ENCODE measurements at places on chromosomes 11 and 22.

DNA sequence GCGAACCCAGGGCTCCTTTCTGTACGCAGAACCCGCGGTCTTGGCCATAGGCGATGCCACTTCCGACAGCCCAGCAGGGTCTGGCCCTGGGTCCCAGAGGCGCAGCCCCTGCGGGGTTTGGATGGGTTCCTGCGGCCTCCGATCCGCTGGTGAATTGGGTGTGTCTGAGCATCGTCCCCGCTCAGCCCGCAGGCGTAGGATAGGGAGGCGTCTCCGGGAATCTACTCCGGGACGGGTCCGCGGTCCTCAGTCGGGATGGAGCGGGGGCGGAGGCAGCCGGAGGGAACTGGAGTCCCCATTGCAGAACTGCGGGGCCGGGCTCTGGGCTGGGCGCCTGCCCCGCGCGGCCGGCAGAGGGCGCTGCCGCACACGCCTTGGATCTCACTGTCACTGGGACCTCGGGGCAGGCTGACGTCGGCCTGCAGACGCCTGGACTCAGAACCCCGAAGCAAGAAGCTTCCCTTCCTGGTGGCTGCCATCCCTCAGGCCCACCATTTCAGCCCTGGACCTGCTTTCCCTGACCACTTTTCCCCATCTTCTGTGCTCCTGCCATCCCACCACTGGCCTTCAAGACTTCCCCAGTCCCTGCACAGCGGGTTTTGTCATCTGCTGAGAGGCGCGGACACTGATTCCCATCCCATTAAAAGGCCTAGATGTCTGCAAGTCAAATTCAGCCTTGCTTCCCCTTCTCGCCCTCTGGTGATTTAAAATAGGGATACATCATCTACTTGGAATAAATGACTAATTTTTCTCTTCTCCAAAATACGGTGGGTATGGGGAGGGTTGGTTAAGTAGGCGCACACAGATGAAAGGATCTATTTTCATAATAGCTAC, 38.3 kb upstream of the CREB3L1 start:
- peak; percentile 66 for DNase-seq

DNA sequence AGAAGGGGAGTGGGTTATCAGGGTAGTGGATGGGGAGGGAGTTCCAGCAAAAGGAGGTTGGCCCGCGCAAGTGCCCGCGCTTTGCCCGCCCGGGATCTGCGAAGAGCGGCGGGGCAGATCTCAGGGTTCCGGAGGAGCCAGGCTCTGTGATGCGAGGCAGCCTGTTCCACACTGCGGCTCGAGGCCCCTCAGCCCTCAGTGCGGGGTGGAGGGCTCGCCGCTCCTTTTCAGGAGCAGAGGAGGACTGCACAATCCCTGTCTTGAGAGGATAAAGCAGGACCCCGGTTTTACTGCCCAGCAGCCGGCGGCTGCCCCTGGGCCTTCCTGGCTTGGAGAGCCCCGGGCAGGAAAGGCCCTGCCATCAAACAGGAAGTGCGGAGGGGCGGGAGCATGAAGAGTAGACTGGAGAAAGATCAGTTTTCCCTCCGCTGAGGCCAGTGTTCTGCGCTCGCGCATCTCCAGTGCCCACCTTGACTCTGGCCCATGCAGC, 6.2 kb downstream of the SLC6A5 start:
- no peak for DNase-seq

DNA sequence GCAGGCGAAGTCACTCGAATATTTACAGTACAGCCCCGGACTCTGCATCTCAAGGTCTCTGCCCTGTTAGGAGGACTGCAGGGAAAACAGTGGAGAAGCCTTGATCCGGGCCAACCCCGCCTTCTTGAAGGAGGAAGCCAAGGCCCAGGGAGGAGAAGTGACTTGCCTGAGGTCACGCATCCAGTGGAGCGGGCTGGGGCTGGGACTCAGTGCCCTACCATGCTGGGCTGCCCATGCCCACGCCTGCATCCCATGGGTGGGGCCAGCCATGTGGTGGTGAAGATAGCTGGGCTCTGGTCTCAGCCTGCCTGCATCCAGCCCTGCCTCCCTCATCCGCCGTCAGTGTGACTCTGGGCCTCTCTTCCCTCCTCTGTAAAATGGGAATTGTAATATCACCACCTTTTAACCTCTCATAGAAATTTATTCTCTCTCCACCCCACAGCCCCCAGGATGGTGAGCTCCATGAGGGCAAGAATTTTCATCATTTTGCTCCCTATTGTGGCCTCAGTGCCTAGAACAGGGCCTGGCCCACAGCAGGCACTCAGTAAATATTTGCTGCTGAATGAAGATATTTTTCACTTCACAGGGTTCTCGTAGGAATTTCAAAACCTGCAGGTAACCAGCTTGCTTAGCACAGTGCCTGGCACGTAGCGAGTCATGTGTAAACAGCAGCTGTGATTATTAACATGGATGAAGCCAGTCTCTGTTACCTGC, 57.3 kb downstream of the OTOG start:
- DNase-seq, result no peak

- no peak for DNase-seq
These were observed 977.9 kb upstream of the CCDC90B start for GRCh38 chr11:84264066-84264465.

- no peak for DNase-seq
These were observed 32.8 kb downstream of the PITPNB start for GRCh38 chr22:27885977-27886842.

GRCh38 chr11:128908391-128909246, 17.5 kb downstream of the KCNJ5 start:
- DNase-seq, result no peak

DNA sequence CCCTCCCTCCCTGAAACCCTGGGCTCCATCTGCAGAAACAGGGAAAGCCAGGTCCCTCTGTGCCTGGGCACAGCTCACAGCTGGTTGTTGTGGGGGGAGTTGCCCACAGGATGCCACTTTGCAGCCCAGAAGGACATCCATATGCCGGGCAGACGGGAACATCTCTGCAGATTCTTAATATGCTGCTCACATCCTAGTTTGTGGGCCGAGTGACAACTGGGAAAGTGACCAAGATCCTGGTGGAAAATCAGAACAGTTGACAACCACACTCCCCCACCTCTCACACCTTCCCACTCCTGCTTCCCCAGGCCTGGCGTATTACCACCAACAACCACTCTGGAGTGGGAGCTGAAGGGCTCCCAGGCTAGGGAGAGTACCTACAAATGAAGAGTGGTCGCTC, 7.3 kb upstream of the SCGB1A1 start:
- DNase-seq, result no peak

- DNase-seq, result peak; percentile 11
These were observed 69.9 kb upstream of the RTL6 start for GRCh38 chr22:44567846-44568493.

GRCh38 chr22:24400726-24401596, 26.4 kb upstream of the ADORA2A start:
- no peak for DNase-seq

GRCh38 chr22:40637183-40638150, 948 bp upstream of the MRTFA start:
- DNase-seq, result peak; percentile 44

- DNase-seq, result peak; percentile 68
These were observed at the start of gene SBF2 for GRCh38 chr11:10293423-10294289. TSS of gene SBF2 (minus strand) at chr11:10294219. CDS start at chr11:10294069, 150 bp downstream.

- no peak for DNase-seq
These were observed 82.7 kb upstream of the CTSC start for GRCh38 chr11:88420165-88420791.

GRCh38 chr11:109785714-109786113, 307.5 kb upstream of the ZC3H12C start:
- DNase-seq, result no peak

- no peak for DNase-seq
These were observed 293.8 kb downstream of the BUD13 start for GRCh38 chr11:116478669-116479668.

GRCh38 chr11:67309661-67310061, 6.3 kb downstream of the SSH3 start:
- DNase-seq, result no peak

DNA sequence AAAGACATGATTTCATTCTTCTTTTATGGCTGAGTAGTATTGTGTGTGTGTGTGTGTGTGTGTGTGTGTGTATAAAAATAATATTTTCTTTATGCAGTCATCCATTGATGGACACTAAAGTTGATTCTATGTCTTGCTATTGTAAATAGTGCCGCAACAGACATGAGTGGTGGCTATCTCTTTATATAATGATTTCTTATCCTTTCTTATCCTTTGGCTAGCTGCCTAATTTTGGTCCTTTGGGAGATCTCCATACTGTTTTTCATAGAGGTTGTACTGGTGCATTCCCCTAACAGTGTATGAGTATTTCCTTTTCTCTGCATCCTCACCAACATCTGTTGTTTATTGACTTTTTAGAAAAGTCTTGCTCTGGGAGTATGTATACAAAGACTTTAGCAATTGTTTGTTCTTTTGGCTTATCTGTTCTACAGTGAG, 107.0 kb downstream of the STIM1 start:
- DNase-seq, result no peak

DNA sequence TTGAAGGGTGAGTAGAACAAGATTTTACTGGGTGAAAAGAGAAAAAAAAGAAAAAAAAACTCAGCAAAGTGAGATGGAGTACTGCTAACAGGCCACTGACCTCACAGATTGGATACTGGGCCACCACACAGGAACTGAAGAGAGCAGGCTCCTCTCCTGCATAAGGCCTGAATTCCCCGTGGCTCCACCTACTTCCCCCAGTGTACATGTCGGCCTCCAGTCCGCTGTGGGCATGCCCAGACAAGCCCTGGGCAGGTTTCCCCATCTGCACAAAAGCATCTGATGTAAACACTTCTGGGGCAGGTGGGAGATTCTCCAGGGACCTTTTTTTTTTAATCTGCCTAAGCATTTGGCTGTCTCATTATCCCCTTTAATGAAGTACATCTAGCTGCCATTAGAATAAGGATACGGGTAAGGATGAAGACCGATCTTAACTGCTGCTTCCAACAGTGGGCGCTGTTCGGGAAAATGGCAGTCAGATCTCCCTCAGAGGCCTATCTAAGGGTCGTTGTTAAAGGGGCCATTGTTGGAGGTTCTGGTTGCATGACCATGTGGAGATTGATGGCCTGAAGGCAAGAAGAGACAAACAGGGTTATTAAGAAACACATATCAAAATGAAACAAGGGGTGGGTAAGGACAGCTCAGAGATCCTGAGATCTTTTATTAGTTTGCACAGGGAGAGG, 48.5 kb downstream of the MS4A13 start:
- no peak for DNase-seq

- DNase-seq, result no peak
These were observed 886 bp downstream of the SHISA8 start for GRCh38 chr22:41913842-41914534.

DNA sequence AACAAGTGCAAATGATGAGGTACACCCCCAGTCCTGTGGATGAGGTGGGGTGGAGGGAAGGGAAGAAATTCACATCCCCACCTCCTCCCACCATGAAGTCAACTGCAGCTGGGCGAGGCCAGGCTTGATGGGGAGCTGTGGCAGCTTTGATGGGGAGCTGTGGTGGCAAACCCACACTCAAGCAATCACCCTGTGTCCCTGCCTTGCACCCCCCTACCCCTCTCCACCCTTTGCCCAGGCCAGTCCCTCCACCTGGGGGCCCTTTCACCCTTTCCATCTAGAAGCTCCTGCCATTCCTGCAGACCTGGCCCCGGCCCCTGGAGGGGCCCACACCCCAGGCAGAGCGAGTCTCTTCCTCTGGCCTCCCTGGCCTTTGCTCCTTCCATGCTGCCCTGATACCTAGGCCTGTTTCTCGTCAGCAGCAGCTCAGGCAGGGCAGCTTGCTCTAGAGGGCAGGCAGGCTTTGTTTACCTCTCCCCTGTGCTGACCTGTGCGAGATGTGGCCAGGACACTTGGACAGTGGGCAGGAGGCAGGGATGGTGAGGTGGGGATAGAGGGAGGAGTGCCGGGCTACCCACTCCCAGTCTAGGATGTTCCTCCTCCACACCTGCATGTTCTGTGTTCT, 4.5 kb upstream of the FGF3 start:
- no peak for DNase-seq

DNA sequence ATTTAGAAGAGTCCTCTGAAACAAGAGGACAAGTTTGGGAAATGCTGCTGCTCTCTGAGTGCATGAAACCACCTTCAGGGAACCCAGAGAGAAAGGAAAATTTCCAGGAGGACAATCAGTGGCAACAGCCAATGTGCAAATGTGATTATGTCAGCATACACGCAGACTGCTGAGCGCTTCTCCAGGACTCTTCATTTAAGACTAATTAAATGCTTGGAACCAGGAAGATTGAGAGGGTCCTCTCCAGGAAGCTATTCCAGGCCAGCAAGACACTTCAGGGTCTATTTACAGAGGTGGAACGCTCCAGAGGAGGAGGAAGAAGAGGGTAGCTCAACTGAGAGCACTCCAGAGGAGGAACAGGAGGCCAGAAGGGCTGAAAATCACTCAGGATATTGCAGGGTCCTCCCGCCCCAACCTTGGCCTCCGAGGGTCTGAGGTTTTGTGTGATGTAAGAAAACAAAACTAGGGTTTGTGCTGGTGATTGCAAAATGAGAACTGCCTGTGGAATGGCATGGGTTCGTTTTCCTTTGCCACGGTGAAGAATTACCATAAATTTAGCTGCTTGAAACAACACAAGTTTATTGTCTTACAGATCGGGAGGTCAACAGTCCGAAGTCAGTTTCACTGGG, 14.1 kb upstream of the HTR3A start:
- no peak for DNase-seq

DNA sequence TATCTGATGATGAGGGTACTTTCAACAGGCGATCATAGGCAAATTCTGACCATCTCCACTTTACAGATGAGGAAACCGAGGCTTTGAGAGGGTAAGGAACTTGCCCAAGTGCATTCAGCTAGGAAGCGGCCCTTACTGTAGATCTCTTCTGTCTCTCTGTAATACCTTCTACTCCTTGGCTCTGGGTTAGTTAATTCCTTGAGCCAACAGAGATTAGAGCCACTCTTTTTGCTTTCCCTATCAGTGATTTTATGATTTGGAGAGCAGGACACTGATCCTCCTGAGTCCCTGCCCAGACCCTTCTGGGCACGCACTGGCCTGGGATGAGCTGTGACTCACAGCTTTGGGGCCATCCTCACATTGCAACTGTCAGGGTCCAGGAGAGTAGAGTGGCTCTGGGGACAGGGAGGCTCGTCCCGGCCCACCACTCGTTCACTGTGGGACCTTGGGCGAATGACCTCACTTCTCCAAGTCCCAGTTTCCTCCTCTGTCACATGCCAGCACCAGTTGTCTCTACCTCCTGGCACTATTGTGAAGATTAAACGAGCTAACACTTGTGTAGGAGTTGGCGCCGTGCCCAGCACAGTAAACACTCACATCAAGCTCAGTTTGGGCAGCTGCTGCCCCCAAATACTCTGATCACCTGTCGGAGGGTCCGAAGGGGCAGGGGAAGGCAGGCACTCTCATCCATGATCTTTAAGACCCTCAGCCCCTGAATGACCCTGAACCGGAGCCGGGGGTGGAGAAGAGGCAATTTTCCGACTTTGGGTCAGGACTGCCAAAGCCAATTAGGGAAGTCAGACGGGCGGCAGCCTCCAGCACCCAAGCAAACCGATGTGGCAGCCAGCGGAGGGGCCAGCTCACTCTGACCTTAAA, 235.0 kb downstream of the MIAT start:
- DNase-seq, result no peak

GRCh38 chr11:15780837-15781236, 575.5 kb downstream of the SOX6 start:
- no peak for DNase-seq

- no peak for DNase-seq
These were observed 98.8 kb downstream of the PKNOX2 start for GRCh38 chr11:125263268-125263790.
